ENCODE measurements at places on chromosomes 11 and 22.

DNA sequence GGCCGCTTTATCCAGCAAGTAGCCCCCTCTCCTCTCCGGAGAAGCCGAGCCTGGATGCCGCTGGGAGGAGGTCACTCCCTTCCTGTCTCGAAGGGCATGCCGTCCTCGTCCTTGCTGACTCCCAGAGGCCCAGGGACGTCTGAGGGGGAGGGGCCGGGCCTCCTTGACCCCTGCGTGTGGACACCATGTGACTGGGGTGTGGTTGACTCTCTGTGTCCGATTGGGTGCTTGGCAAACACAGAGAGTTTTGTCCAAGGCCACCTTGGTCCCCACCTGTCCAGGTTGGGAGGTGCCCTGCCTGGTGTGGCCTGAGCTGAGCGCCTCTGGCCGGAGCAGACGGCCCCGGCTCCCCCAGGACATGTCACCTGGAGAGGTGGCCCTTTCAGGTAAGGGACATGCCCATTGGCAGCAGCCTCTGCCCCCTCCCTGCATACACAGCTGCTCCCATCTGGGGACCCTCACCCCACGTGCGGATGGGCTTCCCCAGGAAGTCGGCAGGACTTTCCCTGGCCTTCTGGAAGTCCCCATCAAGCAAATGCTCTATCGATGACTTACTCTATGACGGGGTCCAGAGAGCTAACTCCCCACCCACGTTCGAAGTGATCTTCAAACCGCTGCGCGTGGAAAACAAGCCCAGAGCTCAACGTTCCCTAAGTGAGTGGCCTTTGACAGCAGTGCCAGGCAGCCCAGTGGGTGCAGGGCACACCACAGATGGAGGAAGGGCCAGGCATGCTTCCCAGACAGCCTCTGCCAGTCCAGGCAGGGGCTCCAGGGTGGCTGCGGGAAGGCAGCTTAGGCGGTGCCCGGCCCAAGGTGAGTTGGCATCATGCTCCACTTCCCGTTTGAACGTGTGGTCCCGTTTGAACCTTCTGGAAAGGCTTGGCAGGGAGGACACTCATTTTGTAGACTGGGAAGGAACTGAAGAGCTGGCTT is at the start of gene SMIM38:
Gene SMIM38 (plus strand): TSS at position 634 of the 933 bp plus-strand sequence. CDS start 1,912 bp downstream, outside the sequence.
- no peak for DNase-seq

DNA sequence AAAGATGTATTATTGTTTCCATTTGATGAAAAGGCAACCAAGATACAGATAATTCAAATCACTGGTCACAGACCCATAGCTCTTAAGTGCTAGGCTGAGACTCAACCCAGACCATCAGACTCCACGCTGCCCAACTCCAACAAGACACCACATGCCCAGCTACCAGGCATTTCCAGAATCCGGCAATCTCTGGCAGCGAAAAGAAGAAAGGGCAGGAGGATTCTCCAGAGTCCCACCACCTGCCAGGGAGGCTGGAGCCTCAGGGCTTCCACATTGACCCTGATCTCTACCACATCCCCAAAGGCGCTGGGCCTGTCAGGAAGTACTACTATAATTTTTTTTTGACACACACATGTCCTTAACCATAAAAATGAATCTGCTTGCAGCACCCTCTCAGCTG is 61.4 kb upstream of the ARFGAP3 start:
- no peak for DNase-seq

DNA sequence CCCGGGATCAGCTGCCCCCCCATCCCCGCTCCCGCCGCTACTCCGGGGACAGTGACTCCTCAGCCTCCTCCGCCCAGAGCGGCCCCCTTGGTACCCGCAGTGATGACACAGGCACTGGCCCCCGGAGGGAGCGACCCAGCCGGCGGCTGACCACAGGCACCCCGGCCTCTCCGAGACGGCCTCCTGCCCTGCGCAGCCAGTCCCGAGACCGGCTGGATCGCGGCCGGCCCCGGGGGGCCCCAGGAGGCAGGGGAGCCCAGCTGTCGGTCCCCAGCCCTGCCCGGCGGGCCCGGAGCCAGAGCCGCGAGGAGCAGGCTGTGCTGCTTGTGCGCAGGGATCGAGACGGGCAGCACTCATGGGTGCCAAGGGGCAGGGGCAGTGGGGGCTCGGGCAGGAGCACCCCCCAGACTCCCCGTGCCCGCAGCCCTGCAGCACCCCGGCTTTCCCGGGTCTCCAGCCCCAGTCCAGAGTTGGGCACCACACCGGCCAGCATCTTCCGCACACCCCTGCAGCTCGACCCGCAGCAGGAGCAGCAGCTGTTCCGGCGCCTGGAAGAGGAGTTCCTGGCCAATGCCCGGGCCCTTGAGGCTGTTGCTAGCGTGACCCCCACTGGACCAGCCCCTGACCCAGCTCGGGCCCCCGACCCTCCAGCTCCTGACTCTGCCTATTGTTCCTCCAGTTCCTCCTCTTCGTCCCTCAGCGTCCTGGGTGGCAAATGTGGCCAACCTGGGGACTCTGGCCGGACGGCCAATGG is 3.9 kb downstream of the RASL10A start:
- no peak for DNase-seq

- no peak for DNase-seq
These were observed at the start of gene PYGM for GRCh38 chr11:64759722-64760719. Gene PYGM, minus strand, starts transcription at chr11:64759974. Its CDS starts 76 bp downstream, at chr11:64759898.

DNA sequence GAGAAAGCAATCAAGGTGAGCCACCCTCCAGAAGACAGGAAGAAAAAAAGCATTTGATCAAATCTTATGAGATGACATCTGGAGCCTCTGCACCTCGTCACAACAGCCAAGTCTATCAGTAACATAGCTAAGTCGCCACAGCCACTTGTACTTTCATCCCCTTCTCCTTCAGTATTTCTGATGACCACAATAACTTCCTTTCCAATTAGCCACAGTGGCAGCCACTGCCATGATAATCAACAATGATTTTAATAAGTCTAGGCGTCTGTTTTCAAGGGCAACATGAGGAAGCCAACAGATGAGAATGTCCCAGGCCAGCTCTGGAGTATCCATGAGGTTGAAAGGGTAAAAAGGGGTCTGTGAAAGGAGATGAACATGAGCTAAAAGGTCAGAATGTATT is 29.9 kb downstream of the RBFOX2 start:
- DNase-seq: no peak

- DNase-seq: no peak
These were observed 64.5 kb downstream of the C11orf91 start for GRCh38 chr11:33636104-33636503.

DNA sequence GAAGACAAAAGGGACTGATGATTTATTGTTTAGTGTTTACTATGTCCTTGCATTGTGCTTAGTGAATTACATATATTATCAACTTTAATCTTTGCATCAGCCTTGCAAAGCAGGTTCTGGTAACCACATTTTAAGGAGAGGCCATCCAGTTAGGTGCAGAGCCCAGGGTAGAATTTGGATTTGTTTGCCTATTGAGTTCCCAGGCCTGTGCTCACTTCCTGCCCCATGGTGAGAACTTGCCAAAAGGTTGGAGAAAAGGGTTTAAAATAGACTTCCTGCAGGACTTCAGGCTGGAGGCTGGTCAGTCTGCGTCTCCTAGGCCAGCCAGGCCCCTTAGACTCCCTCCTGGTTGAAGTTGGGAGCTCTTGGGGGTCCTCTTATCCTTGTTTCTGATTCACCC is 72.1 kb downstream of the ATXN10 start:
- DNase-seq: no peak

DNA sequence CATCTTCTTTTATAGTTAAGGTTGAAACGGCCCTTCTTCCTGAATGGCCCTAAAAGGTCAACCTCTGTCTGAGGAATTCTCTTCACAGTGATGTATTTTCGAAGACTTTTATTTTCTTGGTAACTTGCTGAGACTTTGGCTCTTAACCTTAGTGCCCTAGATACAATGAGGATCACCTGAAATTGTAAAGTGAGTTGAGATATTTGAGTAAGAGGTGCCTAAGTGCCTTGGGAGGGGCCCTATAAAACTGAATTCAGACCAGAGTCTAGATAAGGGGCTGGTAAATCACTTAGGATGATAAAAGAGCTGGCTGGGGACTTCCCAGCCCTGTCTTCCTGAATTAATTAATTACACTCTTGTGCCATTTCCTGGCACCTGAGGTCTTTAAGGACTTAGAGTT is 505.6 kb upstream of the KIRREL3 start:
- no peak for DNase-seq

DNA sequence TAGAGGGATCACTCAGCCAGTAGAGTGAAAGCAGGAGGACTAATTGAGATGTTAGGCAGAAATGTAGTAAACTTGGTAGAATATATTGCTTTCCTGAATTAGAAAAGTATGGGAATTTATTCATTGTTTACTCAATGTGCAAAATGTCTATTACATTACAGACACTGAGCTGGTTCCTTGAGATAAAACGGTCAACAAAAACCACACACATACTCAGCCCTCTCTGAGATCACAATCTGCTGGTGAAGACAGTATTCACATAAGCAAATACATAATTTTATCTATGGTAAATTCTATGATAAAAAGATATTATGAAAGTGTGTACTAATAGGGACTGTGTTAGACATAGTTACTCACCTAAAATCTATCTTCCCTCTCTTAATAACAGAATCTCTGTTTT is 833.5 kb downstream of the KCNA4 start:
- DNase-seq: no peak

DNA sequence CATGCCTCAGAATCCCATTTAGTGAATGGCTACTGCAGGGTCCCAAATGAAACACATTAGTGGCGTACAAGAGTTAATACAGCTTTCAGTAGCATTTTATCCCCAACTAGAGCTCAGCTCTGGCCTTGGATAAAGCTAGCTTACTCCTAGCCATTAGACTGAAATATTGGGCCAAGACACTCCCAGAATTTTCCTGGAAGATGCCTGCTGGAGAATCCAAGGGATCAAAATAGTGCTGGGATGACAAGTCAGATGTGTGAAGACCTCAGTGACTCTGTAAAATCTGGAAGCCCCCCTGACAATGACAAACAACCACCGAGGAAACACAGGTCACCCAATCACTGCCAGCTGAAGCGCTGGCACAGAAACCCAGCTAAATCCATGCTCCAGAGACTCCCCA is 303.1 kb upstream of the SORL1-AS1 start:
- no peak for DNase-seq

Measured in T-helper 1 cell (primary cell).